Stimulated activated CD8-positive, alpha-beta memory T cell treated with anti-CD3 and anti-CD28 coated beads, Interleukin-4, amount 100 ng/mL, for 1 hour (primary cell): ENCODE measurements at places on chromosomes 4 and X.

DNA sequence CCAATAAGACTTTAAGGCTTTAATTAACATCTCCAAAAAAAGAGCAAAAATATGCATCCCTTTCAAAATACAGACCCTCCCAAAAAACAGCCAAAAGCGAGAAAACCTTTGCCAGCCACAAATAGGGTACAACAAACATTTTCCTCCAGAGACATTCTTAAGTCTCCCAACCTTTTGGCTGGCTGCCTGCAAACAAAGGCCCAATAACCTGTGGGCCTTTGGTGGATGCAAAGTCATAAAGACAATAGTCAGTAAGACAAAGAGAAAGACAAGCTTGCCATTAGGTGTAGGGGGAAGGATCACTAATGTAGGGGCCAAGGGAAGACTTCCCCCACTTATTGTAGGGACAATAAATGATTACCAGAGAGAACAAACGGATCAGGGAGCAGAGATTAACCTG lies 215.5 kb upstream of the ZFP42 start:
- no peak for DNase-seq

DNA sequence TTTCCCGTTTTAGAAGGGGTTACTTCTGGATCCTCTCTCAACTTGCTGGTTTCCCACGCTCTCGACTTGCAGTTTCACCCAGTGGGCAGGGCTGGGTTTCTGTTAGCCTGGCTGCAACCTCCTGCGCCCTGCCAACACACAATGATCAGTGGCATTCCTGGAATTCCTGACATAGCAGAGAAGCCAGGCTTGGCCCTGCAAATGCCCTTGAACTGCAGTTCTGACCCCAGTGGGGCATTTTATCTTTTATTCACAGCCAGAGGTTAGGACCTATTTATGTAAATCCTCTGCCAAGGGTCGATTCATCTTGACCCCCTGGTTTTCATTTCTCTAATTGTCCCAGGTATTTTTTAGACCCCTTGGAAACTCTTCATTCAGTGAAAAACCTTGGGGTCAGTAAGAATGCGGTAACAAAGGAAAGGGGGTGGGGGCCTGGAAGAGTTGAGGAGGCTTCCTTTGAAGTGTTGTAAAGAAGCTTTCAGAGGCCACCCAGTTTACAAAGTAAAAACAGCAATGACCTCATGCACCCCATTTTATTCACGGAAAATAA lies 217.6 kb downstream of the ZNF674 start:
- DNase-seq = no peak

DNA sequence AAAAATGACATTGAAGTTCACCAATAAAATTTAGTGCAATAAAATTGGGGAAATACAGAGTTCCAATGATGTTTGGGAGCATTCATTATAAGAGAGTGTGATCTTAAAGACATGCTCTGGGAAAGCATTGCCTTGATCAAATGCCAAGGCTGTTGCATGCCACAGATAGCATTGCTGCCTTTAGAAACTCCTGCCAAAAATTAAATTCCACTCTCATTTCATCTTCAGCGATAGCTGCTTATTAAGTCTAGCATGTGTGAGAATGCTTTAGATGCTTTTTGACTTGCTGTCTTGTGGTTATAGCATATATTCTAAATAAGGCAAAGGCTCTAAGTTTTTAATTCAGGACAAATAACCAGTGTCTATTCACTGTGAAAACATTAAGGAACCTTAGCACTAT lies 49.3 kb downstream of the NPNT start:
- DNase-seq = no peak

- DNase-seq = no peak
These were observed 34.2 kb upstream of the C1GALT1C1 start for GRCh38 chrX:120664081-120664480.

DNA sequence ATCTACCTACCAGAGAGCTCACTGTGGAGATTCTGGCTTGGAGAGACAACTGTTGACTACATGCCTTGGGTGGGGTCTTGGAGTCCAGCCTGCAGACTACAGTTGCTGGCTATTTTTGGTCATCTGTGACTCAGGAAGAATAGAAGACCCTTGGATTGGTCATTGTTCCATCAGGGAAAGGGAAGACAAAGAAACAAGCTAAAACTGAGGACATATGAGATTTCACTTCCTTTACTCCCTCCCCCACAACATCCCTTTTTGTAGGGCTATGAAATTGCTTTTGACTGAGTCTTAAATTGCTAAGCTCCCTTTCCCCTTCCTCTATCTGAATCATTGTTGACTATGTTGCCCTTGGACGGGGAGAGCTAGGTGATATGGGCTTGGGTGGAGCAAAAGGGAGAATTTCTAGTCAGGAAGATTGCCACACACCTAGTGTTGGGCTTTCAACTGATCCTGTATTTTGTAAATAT lies 11.7 kb downstream of the MSN start:
- no peak for DNase-seq

GRCh38 chr4:123877551-123877950 lies 481.0 kb downstream of the SPRY1 start:
- no peak for DNase-seq

DNA sequence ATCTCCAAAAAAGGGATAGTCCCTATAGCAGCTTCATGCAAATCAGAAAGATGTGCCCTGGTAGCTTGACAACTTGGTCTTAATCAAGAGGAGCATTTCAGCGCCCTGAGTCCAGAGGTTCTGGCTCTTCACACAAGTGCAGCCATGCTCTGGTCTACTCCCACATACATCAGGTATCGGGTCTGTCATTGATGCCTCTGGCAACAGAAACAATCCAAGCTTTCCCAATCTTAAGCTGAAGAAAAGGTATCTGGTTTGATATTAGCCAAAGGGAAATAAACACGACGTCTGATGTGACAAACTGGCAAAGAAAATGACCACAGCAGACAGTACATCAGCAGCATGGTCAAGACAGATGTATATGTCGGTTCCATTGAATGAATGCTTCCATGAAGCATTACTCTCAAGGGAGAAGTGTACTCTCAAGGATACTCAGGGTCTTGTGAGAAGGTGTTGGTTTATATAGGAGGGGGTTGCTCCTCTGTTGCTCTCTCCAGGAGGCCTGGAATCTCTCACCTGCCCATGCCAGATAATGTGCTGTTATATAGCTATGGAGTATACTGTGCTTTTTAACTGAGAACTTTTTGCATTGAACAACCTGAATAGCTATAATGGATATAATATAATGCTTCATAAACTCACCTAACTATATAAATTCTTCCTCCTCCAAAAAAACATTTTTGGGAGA lies 879.6 kb upstream of the PCDH10 start:
- DNase-seq = no peak

GRCh38 chr4:53545273-53545672 lies 46.0 kb downstream of the LNX1 start:
- no peak for DNase-seq

- no peak for DNase-seq
These were observed 391.0 kb downstream of the RAB28 start for GRCh38 chr4:13093170-13093569.

DNA sequence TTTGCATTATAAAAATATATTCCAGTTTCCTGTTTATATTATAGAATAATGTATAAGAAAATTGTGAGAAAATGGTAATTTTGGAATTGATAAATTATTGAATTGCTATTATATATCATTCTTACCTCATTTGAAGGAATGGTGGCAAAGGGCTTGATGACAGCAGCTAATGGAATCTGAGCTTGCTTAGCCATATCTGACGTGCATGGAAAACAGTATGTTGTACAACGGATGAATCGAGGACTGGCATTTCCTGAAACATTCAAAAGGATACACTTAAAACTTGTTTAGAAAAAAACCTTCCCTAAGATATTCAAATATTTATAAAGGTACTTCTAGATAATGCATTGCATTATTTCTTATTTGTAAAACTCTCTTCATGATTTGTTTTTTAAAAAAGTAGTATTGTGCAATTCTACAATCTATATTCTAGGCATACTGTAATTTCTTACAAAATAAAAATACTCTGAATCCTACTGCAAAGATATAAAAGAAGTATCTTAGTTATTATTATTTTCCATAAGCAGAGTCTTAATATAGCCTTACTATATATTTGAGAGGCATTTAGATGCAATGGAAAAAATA lies 38.3 kb downstream of the SEC24D start:
- DNase-seq = no peak

DNA sequence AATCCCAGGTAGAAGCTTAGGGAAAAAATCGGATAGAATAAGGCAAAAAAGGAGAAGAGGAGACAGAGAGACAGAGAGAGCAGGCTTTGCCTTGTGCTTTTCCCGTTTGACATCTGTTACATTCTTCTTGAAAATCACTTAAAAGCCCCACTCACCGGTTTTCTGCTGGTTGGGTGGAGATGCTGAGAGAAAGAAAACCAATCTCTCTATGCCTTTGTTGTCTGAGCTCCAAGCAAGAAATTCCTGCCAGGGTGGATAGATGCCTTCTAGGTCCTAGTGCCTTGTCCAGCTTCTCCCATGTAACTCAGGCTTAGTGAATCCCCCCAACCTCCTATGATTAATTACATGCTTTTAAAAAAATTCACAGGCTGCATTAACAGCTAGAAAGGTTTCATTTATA lies at the start of gene DCX:
TSS of gene DCX (minus strand) at position 210 of the 400 bp plus-strand sequence. CDS start 1,794 bp downstream, outside the sequence.
- DNase-seq = no peak
